EL (cell line): ENCODE measurements at places on chromosomes 5 and 9.

- no peak for DNase-seq
Measured at GRCh38 chr9:123456011-123456410, 100.0 kb downstream of the CRB2 start.

- DNase-seq = peak; percentile 39
Measured at GRCh38 chr9:91908746-91909145, 41.3 kb downstream of the ROR2 start.

DNA sequence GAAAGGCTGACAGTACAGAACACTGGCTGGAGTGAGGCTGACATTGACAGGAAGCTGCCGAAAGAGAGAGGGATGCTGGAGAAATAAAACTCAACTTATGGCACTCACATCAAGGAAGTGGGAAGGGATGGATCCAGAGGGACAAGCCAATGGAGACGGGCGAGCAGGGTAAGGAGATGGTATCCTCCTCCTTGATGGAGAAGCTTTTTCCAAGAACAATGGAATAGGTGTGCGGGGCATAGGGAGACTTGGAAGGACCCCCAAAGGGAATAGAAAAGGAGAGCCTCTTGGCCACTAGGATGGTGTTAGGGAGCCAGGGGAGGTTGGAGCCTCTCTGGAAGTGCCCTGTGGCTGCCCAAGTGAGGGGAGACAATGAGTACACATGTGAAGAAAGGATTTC is 58.4 kb upstream of the GRHPR start:
- DNase-seq = no peak

GRCh38 chr5:135376961-135377624 is 21.9 kb downstream of the MACROH2A1 start:
- no peak for DNase-seq

DNA sequence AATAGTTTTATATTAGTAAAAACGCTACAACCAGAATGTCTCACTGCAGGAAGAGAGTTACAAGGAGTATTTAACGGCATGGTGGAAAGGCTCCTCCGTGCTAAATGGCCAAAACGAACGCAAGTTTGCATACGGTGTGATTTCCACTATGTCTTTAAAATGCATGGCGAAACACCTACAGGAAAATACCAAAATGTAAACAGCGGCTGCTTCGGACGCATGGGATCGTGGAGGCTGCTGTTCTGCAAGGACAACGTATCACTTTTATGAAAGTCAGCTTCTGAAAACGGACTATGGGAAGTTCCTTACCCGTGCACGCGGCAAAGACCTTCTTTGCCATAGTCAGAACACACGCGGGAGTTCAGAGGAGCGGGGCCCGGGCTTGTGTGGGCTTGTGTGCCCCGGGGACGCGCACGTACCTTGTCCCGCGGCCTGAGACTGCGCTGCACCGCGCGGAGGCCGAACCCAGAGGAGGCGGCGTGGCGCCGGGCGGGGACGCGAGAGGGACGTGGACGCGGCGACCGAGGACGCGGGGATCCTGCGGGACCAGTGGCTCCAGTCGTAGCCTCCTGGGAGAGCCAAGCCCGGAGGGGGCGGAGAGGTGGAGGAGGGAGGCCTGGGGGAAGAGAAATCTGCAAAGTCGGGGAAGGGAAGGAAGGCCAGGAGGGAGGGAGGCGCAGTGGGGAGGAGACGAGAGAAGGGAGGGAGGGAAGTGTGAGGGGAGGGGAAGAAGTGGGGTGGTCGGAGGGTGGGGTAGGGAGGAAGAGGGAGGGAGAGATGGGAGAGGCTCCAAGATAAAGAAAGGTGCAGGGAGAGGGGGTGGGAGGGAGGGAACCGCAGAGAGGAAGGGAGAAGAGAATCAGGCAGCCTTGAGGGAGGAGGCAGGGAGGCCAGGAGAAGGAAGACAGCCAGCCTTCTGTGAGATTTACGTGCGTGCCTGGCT is at the start of gene CMBL:
Gene CMBL (minus strand): TSS at position 697 of the 943 bp plus-strand sequence. CDS start 17,140 bp downstream, outside the sequence.
- peak; percentile 68 for DNase-seq

- no peak for DNase-seq
Measured at GRCh38 chr9:118222375-118222774, 518.2 kb downstream of the TLR4 start.

GRCh38 chr9:136576269-136576626 is 30.4 kb upstream of the NOTCH1 start:
- peak; percentile 41 for DNase-seq

- DNase-seq = no peak
Measured at GRCh38 chr5:171628633-171628974, 157.0 kb upstream of the SMIM23 start.

DNA sequence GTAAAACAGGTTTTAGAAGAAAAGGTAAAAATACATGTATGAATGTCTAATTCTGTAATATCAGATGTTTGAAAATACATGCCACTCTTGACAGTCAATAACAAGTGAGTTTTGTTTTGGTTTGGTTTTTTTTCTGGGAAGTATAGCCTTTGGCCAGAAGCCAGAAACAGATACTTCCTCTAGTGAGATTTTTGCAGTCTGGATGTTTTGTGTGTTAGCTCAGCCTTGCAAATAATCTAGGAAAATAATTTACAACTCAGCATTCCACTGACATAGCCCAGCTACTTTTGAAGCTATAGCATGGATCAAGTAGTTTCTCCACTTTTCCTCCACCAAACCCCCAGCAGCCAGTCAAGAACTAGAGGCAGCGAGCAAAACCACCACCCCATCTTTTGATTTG is 56.7 kb downstream of the SLC1A1 start:
- DNase-seq = peak; percentile 67

GRCh38 chr9:114339130-114339908 is 9.7 kb downstream of the ORM2 start:
- DNase-seq = peak; percentile 62

DNA sequence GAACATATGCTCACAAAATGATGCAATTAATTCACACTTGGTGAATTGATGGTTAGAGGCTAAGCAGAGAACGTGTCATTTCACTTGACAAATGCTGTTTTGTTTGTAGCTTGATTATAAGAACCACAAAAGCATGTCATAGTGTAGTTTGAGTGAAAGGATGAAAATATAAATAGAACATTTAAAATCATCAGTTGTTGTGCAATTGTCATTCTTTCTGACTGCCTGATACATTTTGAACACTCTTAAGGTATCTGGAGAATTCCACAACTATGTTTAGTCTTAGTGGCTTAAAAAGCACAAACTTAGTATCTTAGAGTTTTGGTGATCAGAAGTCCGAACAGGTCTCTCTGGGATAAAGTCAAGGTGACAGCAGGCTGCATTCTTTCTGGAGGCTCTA is 129.4 kb downstream of the BASP1 start:
- no peak for DNase-seq

DNA sequence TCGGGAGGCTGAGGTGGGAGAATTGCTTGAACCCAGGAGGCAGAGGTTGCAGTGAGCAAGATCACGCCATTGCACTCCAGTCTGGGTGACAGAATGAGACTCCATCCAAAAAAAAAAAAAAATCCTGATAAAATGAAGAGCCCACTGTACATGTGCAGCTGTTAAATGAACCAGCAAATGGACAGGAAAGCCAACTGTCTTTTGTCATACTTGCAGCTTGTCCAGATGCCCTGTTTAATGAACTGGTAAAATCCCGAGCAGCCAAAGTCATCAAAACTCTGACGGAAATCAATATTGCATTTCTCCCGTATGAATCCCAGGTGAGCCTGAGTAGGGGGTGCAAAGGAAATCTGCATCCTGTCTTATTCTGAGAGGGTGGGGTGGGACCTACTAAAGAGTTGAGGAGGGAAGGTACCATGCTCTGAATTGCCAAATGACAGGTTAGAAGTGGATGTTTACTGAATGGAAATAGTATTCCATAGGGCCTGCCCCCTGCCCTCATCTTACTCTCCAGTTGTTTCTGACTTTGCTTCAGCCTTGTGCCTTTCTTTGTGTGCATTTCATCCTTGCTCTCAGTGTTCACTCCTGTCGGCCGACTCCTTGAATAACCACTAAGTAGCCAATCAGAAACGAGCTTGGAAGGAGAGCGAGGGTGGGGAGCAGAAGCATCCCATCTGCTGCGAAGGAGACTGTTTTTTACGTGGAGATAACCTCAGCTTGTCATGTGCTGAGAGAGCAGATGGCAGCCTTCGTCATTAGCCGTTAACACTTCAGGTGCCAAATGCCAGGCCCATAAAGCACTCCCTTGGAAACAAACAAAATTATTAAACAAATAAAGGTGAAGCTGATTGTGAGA is 45.7 kb upstream of the CFAP157 start:
- DNase-seq = no peak

DNA sequence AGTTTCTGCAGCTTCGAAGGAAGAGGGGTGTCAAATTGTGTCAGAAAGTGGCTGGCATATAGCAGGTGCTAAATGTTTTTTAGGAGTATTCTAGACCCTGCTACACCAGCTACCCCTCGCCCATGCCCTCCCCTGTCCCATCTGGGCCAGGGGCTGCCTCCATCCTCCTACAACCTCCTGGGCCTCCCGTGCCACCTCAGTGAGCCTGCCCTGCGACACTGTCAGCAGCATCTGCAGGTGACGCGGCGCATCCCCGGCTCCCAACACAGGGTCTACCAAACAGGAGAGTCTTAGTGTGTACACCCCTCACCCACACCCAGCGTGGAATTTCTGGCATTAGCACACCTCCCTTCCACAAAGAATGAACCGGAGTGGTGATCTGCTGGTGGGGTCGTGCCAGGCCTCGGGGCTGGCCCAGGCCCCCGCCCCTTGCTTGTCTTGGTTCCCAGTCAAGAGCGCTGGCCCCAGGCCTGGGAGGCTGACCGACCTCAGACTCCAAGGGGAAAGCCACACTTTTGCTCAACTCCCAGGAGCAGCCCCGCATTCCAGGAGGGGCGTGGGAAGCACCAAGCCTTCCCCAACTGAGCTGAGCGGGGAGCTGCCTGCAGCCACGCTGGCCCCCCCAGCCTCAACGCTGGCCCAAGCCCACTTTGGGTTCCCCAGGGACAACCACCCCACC is 55.2 kb downstream of the NEURL1B start:
- no peak for DNase-seq

- peak; percentile 61 for DNase-seq
Measured at GRCh38 chr9:21027295-21027694, 4.1 kb downstream of the HACD4 start.

GRCh38 chr9:70746760-70747159 is 332.3 kb upstream of the KLF9 start:
- DNase-seq = peak; percentile 10

DNA sequence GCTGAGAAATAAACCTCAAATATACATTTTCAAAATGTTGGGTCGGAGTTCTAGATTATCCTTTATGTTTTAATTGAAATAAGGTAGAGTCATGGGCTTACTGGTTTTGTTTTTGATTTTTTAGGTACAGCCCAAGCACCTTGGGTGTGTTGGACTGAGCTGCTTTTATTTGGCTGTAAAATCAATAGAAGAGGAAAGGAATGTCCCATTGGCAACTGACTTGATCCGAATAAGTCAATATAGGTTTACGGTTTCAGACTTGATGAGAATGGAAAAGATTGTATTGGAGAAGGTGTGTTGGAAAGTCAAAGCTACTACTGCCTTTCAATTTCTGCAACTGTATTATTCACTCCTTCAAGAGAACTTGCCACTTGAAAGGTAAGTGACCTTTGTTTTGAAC is 3.6 kb downstream of the CCNG1 start:
- DNase-seq = no peak

GRCh38 chr9:75574569-75574968 is 315.9 kb upstream of the PCSK5 start:
- no peak for DNase-seq

DNA sequence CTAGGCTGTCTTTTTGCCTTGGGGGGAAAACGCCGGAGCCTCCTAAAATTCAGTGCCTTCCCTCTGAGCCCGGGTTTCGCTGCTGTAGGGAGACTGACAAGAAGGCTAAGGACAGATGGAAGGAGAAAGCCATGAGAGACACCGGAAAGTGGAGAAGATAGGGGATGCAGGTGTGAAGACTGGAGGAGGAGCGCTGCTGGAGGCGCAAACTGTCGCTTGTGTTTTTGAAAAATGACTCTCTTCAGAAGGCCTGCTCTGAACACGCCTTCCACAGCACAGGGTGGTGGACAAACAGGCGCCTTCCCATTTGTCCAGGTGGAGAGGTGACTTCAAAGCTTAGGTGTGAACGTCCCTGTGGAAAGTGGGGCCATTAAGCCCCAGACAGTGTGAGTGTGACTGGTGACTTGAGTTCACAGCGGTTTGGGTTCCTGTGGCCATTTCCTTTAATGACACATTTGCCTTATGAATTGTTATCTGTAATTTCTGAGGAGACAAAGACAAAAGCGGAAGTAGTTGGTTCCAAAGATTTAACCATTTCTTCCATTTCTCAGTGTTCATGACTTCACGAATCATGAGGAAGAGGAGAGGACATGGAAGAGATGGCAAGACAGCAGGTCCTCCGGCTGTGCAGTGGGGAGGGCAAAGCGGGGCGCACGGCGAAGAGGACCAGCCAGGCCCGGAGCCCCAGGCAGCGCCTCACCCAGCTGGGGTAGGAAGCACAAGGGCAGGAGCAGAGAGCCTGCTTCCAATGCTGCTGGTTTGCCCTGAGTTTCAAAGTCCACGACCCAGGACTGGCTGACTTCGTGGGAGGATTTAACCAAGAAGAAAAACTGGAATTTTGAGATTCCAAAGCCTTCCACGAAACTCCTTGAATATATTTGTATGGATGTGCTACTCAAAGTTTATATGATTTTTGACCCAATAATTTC is 27.8 kb upstream of the SEMA4D start:
- DNase-seq = no peak

DNA sequence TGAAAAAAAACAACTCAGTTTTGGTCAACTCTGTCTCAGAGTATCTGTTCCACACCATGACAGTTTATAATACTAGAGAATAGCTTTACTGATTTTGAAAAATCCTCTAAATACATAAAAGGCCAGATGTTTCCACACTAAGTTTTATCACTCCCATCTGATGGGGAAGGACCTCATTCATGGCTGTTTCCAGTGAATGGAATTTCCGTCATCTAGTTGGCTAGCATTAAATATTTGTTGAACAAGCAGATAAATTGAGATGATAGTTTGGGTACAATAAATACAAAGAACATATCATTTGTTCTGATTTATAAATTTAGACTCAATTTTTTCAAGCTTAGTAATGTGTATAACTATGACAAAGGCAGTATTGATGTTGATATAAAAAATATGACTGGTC is 408.5 kb downstream of the PTPRD start:
- DNase-seq = no peak

DNA sequence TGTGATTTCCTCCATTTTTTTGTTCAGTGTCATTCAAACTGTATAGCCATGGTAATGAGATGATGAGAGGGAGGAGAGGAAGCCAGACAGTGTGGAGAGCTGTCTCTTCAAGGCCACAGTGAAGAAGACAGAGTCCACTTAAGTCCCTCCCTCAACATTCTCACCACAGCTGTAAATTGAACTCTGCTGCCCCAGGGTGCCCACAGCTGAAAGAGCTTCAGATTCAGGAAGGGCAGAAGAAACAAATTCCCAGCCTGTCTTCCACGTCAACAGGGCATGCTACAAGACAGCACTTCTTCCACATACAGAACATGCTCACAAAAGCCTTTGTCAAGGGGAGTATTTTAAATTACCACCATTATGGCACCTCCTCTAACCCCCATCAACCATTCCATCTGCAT is 100.4 kb downstream of the KLHL3 start:
- peak; percentile 44 for DNase-seq

DNA sequence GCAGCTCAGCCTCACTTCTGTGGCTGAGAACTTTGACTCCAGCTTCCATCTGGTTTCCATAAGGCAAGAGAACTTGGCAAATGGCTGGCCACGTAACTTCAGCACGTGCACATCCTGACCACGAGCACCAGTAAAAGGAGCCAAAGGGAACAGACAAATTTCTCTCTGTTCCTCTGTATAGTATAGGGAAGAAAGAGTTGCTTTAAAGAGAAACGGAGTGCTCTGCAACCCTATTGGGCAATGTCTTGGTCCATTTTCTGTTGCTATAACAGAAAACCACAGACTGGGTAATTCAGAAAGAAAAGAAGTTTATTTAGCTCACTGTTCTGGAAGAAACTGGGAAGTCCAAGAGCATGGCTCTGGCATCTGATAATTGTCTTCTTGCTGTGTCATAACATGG is 558.7 kb downstream of the ACTL7B start:
- DNase-seq = peak; percentile 71
